Stimulated activated naive B cell treated with anti-CD40 and anti-IgM and Interleukin-4, amounts not matched to agents 10 μg/mL and 1 μg/mL and 100 μg/mL, for 72 hours (primary cell): ENCODE measurements at places on chromosomes 7 and 10.

- no peak for DNase-seq
Measured at GRCh38 chr7:141949451-141949850, 2.7 kb upstream of the CLEC5A start.

DNA sequence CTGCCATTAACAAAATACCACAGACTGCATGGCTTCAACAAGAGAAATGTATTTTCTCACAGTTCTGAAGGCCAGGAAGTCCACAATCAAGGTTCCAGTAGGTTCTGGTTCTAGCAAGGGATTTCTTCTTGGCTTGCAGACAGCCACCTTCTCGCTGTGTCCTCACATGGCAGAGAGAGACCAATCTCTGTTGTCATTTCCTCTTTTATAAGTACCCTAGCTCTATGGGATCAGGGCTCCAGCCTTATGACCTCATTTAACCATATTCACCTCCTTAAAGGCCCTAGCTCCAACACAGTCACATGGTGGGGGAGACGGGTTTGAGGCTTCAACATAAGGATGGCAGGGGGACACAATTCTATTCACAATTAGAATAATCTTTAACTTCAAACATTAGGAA lies 23.6 kb downstream of the ABI1 start:
- no peak for DNase-seq

GRCh38 chr10:128962182-128962581 lies 504.9 kb upstream of the MGMT start:
- no peak for DNase-seq

DNA sequence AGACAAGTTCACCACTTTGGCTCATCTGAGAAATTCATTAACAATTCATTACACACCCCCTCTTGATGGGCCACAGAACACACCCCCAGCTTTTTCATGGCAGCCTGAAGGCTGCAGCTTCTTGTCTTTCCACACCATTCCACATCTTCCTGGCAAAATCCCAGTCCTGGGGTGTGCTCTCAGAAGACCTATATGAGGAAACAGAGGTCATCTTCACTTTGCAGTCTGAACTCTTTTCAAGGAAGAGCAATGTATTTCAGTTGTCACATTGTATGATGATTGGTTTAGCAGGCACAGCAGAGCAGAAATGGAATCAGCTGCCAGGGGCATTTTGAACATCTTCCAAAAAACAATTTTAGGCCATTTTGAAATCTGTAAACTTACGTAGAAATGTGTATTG lies 7.8 kb upstream of the LRRC27 start:
- no peak for DNase-seq

DNA sequence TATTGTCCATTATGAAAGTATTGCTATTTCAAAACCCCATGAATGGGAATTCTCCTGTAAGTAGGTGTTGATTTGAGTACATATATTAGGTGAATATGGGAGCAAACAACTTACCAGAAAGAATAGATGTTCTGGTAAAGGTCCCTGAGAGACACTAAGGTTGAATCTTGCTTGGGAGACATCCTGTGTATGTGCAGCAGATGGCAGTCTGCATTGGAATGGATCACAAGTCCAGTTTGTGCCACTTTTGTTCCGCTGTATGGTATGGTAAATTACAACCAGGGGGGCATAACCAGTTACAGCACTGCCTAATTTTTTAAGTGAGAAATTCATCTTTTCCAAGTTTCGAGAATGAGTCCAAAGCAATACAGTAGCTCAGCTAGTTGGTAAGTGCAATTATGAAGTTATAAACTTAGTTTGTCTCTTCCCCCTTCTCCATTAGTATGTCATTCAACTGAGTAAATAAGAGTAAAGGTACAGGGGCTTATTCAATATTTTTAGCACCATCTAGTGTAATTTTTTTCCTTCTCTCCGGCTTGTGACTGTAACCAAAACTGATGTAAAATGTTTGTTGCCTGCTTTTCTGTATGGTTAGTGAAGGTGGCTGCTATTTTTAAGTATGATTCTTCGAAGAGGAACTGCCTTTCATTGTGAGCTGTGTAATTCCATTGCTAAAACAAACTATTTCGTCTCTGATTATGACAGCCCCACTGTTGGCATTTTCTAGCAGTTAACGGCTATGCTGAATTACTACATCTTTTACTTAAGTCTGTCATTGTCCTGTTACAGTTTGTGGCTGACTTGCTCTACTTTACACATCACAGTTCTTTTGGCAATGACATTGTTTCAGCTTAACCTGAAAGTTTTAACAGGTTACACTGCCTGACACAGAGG lies 2.8 kb downstream of the MCU start:
- DNase-seq = no peak

DNA sequence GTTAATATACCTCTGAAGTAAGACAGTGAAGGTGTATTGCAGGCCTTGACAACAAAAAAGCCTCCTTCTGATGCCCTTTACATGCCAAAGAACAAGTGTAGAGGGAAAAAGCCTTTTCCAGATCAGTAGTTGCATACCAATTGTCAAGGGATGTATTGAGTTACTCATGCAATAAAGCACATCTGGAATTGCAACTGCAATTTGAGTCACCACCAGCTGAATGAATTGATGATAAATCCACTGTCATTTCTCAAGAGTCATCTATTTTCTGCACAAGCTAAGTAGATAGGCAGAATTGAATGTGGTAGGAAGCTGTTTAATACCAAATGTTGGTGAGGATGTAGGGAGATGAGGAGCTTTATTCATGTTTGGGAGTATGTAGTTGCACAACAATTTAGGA lies 325.9 kb upstream of the SMIM30 start:
- no peak for DNase-seq

DNA sequence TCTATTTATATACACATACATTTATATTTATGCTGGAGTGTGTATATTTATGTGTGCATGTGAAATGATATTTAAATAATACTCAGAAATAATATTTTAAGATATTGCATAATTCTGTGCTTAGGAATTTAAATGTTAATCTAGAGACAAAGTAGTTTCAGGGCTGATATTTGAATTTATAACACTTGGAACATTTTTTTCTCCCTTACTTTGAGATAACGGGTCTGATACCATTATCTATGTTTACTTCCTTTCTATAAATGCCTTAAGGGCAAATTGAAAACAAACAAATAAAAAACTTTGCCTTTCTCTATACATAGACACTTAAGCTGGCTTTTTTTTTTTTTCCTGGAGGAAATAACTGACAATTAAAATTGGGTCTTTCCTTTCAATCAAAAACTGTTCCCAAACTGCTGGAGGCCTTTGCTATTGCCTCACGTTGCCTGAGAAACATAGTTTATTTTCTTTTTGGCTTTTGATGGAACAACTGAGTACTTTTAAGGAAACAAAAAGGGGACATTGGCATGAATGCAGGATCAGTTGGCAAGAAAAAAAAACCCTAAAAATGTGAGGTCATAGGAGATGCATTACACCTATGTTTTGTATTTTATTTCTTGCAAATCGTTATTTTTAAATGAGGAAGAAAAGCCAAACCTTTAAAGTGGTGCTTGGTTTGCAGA lies 98.7 kb downstream of the ITGA8 start:
- DNase-seq = no peak

GRCh38 chr10:52779541-52780390 lies 7.2 kb upstream of the MBL2 start:
- peak; percentile 36 for DNase-seq

- no peak for DNase-seq
Measured at GRCh38 chr10:26485150-26485941, 47.2 kb downstream of the APBB1IP start.

- no peak for DNase-seq
Measured at GRCh38 chr10:33676606-33677339, 342.3 kb upstream of the NRP1 start.

GRCh38 chr7:131109759-131110296 lies 217.8 kb upstream of the MKLN1 start:
- peak; percentile 60 for DNase-seq

GRCh38 chr10:25382029-25382810 lies 207.4 kb downstream of the GPR158 start:
- DNase-seq = no peak

DNA sequence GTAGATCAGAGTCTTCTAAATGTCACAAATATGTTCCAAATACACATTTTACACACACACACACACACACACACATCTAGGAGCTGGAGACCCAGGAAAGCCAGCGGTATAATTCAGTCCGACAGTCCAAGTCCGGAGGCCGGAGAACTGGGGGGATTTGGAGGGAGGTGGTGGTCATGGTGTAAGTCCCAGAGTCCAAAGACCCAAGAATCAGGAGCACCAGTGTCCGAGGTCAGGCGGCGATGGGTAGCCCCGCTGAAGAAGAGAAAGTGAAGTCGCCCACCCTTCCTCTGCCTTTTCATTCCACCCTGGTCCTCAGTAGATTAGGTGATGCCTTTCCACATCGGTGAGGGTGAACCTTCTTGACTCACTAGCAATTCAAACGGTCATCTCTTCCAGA lies 154.8 kb downstream of the CAMK1D start:
- DNase-seq = no peak

DNA sequence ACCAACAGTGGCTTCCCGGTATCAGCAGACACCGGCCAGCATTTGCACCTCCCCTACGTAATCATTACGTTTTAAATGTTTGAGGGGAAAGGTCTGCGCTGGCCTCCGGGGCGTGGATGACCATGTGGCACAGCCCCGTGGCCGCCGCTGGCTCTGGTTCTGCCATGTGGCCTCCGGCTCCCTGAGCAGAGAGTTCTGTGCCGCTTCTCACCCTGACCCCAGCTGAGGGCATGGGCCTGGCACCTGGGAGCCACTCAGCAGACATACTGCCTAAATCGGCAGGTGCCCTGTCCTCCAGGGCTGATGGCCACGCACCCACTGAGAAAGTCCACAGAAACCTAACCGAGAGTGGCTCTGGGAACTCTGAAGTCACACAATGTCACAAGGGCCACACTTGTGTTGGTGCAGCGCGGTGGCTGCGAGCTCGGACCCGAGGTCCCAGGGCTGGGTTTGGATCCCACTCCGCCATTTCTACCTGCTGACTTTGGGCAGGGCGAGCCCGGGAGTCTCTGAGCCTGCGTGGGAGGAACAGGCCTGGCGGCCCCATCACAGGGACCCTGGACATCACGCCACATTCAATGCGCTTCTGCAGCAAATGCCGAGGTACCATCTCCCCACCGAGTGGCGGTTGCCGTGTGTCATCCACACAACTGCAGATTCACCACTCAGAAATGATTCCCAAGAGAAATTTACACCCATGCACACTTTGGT lies 25.3 kb downstream of the CFAP46 start:
- no peak for DNase-seq
